ENCODE measurements at places on chromosomes 1 and 21.

DNA sequence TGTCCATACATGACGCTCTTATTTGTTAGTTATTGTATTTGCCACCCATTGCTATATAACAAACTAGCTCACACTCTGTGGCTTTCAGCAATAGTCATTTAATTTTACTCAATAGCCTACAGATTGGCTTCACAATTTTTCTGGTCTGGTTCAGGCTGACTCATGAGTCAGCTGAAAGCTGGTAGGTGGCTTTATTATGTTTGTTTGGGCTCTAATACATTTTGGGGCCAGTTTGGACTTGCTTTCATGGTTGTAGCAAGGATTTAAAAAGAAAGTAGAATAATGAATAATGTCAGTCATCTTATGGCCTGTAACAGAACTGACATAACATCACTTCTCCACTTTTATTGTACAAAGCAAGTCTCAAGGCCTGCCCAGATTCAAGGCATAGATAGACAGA, 338.7 kb downstream of the LRRIQ3 start:
- no peak for DNase-seq

GRCh38 chr1:109535481-109535880, 4.2 kb upstream of the GPR61 start:
- DNase-seq = no peak

DNA sequence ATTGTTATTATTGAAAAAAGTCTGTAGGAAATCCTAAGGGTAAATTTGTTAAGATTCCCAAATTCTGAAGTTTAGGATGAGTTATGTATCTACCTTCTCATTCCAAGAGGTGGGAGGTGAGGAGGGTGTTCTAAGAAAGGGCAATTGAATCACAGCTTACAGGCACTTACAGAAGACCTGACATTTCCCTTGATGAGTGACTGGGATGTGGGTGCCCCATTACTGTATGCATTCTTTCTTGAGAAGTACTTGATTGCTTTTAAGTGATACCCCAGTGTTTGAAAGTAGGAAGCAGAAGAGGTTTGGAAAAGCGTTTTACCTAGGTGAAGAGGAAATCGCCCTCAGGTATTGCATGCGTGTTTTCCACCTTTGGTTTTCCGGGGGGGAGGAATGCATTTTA, 87.0 kb upstream of the ADAR start:
- no peak for DNase-seq

GRCh38 chr1:27058966-27059669, 46.5 kb upstream of the TENT5B start:
- DNase-seq = no peak

DNA sequence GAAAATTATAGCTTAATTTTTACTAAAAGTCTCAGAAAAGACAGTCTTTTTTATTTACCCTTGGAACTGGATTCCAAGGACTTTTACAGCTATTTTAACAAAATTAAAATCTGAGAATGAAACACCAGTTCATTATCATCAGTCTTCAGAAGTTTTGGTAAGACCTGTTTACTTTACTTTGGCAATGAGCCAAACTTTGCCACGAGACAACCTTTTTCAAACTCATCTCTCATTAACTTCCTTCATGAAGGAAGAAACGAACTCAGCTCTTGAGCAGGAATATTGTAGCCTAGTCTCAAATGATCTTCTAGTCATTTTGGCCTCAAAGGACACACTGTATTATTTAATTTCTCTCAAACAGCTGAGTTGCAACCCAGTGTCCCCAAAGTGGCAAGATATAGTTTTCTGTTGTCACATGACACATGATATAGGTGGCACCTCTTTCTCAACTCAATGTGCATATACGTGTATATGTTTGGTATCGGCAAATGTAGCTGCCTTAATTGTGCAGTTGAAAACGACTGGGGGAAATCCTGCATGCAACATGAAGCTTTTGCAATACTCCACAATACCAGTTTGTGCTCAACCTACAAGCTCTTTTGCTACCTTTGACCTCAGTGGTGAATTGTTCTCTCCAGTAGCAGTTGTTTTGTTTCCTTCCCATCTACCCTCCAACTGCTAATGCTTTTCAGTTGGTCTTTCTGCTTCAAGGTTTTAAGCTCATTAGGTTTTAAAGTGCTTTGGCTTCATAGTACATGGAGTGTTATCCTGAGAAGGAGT, 8.4 kb upstream of the GNG4 start:
- DNase-seq = no peak

DNA sequence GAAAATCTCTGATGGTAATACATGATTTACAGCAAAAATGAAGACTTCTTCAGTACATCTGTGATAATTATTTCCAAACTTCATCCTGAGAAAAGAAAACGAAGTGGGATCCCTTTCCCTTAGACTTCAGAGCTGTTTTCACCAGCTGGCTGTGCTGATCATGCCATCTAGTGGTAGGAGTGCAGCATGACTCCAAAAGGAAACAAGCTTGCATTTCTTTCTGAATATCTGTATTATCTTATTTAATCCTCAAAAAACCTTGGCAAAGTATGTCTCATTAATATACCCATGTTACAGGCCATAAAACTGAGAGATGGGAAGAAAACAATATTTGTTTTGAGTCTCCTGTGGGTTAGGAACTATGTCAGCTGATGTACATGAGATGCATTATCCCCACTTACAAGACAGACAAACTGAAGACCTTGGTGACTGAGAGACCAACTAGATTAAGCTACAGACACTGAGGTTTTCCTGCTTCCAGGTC, 9.8 kb upstream of the GJA8 start:
- peak; percentile 32 for DNase-seq

DNA sequence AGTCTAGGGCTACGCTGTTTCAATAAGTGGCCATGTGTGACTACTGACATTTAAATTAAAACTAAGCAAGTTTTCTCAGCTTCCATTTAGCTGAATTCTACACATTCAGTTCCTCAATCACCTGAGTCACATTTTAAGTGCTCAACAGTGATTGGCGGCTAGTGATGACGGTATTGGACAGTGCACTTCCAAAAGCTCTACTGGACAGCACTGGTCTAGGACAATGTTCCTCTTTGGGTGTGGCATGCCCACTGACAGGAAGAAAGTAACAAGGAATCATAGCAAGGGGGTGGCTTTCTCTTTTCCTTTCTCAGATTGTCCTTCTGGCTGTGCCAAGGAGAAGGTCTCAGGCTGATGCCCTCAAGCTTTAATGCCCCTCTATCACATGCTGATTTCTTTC, 11.7 kb downstream of the IGSF21 start:
- no peak for DNase-seq

DNA sequence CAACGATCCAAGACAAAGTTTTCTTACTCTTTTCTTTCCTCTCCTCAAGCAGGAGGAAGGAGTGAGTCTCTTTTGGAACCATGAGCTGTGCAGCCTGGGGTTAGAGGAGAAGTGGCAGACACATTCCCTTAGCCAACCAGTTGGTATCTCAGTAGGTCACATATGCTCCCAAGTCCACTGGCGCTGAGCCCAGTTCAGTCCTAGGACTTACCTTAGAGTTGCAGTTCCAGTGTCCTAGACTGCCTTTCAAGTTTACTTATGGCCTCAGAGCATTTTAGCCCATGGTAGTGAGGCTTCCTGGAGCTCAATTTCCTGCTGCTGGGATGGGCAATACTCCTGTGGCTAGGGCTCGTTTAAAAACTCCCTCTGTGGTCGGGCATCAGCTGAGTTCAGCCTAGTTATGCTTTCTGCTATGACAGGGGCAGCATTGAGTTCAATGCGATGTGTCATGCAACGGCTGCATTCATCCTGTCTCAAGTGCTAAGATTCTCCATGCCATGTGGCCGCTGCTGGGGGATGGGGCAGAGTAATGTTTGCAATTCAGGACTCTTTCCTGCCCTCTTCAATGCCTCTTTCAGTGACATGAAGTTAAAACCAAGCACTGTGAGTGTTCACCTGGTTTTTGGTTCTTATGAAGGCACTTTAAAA, 103.8 kb downstream of the LRRC7 start:
- no peak for DNase-seq

DNA sequence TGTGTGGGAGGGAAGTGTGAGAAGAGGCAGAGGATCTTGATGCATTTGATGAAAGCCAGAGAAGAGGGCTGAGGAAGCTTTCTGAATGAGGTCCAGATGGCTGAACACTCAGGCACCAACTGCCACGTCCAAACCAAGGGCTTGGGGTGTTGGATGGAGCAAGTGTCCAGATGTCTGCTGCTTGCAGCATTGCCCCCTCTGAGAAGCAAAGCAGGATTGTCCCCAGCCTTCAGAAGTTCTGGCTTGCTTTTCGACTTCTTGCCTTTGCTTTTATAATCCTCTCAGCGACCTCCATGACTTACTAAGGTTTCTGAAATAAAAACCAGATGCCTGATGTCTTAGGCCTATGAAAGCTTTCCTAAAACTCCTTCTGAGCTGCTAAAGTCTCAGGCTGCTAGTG, 182.5 kb downstream of the HUNK start:
- DNase-seq = no peak

- no peak for DNase-seq
These were observed 57.7 kb upstream of the F3 start for GRCh38 chr1:94599095-94599813.

- no peak for DNase-seq
These were observed 104.1 kb downstream of the SYF2 start for GRCh38 chr1:25128121-25128621.

DNA sequence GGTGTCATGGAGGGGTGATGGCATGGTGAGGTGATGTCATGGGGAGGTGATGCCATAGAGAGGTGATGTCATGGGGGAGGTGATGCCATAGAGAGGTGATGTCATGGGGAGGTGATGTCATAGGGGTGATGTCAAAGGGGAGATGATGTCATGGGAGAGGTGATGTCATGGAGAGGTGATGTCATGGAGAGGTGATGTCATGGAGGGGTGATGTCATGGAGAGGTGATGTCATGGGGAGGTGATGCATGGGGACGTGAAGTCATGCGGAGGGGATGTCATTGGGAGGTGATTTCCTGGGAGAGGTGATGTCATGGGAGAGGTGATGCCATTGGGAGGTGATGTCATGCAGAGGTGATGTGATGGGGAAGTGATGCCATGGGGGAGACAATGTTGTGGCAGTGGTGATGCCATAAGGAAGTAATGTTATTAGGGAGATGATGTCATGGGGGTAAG, 92.1 kb upstream of the C1orf174 start:
- DNase-seq = no peak

DNA sequence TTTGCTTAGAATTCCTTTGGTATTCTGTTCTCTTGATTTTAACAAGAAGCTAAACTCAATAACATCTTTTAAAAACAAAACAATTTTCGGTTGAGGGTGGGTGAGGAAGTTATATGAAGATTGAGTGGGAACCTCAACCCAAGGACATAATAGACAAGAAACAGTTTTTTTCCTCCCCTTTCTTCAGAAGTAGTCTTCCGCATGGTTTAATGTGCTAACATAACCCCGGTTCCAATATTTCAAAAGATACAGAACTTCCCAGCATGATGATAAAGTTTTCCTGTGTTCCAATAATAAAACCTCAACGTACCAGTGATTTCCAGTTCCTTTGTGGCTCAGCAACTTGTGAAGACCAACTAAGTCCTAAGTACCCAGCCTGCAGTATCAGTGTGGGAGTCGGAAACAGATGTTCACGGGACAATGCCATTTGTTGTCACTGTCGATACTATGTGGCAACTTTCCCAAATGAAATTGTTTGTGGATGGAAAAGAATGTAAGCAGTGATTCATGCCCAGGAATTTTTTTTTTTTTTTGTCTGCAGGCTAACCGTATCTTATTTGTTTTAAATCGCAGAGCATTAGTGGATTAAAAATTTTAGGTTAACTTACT, 48.5 kb downstream of the NR5A2 start:
- DNase-seq = no peak

DNA sequence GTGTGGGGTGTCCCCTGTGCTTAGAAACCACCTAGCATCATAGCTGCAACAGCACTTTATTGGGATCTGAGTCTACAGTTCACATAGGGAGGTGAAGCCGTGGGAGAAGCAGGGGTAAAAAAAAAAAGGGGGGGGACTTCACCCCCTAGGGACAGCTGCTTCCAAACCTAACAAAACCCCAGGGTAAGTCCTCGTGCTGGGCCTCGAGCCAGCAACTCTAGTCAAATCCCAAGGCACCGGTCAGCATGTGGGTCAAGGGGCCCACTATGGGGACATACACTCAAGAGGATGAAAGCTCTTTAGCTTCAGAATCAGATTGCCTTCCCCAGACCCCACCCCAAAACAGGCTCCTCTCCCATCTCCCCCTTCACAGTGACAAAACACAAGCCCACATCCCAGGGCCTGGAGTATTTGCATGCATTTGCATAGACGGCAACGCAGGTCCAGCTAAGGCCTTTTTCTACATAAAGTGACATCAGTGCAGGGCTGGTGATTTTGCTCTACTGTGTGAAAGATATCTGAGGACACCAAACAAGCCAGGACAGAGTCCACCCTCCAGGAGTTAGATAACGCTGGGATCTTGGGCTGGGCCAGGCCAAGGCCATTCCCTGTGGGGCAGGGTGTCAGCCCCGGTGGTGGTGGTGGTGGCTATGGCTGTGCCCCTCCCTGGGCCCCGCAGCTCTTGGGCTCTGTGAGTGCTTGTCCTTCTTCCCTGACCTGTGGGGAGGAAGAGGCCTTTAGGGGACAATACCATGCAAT, 8.1 kb upstream of the PMVK start:
- no peak for DNase-seq

GRCh38 chr21:41973427-41973831, 19.6 kb upstream of the C2CD2 start:
- DNase-seq = no peak

DNA sequence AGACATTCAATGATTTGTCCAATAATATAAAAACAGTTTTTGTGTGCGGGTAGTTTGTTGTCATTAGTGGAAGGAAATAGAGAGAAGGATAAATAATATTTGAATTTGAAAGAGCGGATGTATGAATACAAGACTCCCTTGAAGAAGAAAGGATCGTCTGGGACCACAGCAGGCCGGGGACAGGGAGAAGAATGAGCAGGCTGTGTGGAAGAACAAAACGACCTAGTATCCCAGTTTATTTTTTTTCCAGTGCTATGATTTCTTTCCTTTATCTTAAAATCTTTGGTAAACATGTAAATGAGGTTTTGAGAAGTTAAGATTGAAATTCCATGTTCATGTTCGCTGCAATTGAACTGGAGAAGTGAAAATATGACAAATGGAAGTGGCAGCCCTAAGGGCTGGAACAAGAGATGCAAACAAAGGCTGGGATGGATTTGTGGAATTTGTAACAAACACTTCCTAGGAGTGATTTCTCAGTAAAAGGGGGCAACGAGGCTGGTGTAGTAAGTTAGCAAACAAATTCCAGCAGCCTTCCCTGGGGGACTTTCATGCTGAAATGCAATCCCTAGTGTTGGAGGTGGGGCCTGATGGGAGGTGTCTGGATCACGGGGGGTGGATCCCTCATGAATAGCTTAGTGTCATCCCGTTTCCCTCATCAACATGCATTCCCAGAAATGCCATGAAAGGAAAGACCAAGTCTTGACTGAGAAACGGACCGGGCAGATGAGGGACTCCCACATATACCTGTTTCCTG, 10.2 kb upstream of the IFI16 start:
- no peak for DNase-seq

- no peak for DNase-seq
These were observed at the start of gene FGR for GRCh38 chr1:27634985-27635367. Gene FGR (minus strand): TSS chr1:27635185. CDS start chr1:27623916, 11,269 bp downstream.

DNA sequence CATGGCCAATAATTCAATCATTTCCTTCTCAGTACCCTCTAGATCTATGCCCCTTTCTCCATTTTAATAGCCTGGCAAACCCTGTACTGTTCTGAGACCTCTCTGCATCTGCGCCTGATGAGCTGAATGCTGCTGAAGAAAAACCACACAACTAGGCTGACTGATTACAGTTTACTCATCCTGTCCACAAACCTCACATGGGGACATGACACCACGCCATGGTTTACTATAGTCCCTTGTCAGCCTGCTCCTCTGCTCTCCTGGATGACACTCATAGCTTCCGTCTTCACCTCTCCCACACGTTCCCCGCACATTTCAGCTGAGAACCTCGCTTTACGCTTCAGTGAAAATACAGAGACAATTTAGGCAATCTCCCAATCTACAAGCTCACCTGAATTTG, 59.7 kb downstream of the DESI2 start:
- DNase-seq = no peak

All from GM18507 (cell line).